ENCODE measurements at places on chromosomes 2 and 18.

- DNase-seq = no peak
These were observed 183.3 kb downstream of the CAMKMT start for GRCh38 chr2:44545005-44545404.

DNA sequence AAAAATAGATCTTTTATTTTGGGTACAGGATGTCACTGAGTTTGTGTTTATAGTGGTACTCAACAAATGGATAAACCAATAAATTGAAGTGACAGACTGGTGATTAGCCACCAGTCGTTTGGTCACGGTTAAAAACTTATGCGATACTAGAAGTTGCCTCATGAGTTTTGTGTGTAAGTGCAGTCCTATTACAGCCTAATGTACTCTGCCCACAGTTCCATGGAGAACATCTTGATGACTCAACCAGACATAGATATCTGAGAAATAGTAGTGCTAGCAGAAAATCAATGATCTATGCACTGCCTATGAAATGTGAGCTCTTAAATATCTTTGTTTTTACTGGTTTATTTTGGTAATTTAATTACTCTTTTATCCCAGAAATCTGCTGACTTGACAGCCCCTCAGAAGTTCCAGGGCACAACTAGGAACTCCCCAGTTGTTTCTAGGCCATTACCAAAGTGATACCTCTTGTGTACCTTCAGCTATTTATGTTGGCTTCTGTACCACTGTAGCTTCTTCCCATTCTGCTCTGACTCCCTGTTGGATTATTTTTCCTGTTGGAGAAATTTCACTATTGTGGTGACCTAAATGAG, 209.1 kb upstream of the KCNJ3 start:
- DNase-seq = no peak

GRCh38 chr18:34710934-34711333, 836 bp downstream of the DTNA start:
- no peak for DNase-seq

- DNase-seq = no peak
These were observed 59.1 kb downstream of the HS6ST1 start for GRCh38 chr2:128259585-128259984.

DNA sequence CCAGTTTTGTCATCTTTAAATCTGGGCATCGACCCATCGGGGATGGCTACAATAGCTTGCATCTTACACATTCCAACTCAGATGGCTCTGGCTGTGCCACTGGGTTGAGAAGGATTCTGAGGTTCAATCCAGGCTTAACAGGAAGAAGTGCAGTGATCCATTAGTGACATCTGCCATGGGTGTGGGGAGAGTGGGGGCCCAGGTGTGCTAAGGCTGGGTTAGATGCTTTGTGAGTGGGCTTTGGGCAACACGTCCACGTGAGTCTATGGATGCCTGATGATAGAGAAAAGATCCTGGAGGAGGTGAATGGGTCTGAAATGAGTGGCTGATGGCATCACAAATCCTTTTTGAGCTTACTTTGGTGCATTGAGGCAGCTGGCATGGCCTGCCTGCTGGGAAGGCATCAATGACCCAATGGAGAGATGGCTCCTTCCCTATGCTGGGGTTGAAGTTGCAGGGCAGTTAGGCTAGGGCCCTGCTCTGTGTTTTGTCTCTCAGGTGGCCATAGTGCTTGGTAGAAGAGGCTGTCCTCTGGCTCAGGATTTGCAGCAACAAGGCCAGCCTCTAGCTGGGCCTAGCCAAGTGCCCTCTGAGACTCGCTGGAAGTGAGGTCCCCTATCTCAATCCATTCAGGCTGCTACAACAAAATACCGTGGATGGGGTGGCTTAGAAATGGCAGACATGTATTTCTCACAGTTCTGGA, 56.7 kb downstream of the HS1BP3 start:
- no peak for DNase-seq

DNA sequence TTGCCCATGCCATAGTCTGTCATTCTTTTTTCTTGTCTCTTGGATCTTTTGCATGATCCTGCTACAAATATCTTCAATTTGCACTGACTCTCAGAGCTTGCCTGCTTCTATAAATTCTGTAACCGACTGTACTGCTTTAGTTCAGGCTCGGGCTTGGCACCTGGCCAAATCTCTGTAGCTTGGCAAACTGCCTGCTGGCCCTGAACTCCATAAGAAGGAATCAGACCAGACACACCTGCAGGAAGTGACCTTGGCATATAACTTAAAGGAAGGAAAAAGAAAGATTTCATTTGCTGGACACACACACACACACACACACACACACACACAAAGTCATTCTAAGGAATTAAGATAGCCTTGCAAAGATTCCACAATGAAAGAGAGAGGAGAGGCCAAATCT, 291.2 kb upstream of the DDX18 start:
- DNase-seq = no peak

- DNase-seq = no peak
These were observed 51.4 kb downstream of the MREG start for GRCh38 chr2:215961981-215962380.

GRCh38 chr18:56643381-56643780, 5.0 kb upstream of the TXNL1 start:
- DNase-seq = no peak

Data from GM10248 (cell line).